ENCODE measurements at places on chromosomes 5 and 9.
A peak's percentile ranks its signal among the peaks of the same experiment; 100 is the strongest.

DNA sequence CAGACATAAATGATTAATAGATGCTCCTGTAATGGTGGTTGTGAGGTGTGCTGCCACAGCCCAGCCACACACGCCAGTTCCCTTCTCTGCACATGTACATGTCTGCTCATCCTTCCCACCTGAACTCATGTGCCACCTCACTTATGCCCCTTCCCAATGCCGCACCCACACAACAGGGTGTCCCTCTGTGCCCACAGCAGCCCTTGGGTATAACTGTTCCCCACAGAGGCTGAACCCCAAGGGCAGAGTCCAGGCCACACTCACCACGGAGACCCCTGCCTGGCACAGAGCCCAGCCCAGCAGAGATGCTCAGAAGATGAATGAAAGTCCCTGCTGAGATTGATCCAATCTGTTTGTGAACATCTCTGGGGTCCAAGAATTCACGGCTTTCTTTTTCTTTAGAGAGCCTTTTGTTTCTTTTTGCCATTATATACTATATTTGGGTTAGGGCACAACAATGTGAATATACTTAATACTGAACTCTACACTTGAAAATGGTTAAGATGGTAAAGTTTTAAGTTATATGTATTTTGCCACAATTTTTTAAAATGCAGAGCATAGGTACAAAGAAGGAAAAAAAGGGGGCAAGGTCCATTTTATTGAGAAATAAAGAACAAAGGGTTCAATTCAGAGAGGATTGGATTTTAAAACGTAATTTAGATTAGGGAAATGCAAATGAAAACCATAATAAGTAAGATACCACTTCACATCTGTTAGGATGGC is 29.6 kb downstream of the IRF1 start:
- peak; percentile 41 for DNase-seq

- DNase-seq, result no peak
Observed at GRCh38 chr9:104608336-104608735, 2.9 kb upstream of the OR13C2 start.

GRCh38 chr5:15326471-15326870 is 173.5 kb upstream of the FBXL7 start:
- DNase-seq, result no peak

DNA sequence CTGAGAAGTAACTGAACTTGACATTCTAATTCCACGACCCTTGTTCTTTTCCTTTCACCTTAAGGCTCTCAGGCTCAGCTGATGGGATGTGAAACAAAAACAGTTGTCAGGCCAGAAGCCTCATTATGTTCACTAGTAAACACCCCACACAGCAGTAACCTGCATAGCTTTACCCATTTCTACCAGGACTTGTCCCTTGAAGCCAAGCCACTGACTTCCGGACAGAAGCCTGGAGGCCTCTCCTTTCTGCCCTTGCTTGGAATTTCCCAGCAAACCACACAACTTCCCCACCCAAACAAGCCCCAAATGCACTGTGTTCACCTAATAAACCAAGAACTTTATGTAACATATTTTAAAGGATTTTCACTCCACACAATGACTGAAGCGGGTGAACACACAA is 19.6 kb downstream of the PRUNE2 start:
- no peak for DNase-seq

- no peak for DNase-seq
Observed at GRCh38 chr9:127293767-127294166, 29.2 kb downstream of the GARNL3 start.

DNA sequence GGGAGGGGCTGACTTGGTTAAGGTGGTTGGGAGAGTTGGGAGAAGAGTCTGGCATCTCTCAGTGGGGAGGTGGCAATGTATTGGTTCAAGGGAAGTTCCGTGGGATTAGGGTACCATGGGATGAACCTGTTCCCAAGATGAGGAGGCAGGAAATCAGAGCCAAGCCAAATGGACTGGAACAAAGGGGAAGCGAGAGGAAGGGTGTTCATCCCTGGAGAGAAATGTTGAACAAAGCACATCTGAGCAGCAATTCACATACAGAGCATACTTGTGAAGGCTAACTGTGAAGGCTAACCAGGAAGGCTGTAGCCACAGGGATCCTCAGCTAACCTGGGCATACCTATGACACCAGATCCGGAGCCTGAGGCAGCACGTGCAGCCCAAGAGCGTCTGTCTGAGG is 214.0 kb downstream of the MCTP1 start:
- no peak for DNase-seq

DNA sequence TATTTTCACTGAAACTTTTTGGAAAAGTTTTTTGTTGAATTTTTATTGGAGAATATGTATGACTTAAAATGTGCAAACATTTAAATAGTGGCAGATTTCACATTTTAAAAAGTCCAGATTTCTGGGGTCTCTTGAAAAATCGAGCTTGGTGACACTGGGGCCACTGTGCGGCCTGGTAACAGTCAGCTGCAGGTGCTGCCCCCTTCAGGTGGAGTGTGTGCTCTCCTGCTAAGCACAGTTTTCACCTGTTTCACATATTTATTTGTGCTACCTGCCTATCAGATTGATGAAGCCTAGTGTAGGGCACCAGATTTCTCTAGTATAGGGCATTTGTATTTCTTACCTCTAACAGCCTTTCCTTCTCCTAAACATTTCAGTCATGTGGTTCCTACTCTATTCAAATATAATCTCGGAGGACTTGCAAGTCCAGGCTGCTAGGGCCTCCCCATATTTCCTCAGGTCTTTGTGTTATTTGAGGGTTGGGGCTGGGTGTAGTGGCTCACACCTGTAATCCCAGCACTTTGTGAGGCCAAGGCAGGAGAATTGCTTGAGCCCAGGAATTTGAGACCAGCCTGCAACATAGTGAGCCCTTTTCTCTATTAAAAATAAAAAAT is 95.8 kb upstream of the KLF9 start:
- DNase-seq, result no peak

- no peak for DNase-seq
Observed at GRCh38 chr5:61617039-61617438, 285.0 kb downstream of the ZSWIM6 start.

- peak; percentile 47 for DNase-seq
Observed at GRCh38 chr9:27033815-27034403, 28.4 kb upstream of the LRRC19 start.

- no peak for DNase-seq
Observed at GRCh38 chr9:69622676-69623075, 49.5 kb downstream of the APBA1 start.

DNA sequence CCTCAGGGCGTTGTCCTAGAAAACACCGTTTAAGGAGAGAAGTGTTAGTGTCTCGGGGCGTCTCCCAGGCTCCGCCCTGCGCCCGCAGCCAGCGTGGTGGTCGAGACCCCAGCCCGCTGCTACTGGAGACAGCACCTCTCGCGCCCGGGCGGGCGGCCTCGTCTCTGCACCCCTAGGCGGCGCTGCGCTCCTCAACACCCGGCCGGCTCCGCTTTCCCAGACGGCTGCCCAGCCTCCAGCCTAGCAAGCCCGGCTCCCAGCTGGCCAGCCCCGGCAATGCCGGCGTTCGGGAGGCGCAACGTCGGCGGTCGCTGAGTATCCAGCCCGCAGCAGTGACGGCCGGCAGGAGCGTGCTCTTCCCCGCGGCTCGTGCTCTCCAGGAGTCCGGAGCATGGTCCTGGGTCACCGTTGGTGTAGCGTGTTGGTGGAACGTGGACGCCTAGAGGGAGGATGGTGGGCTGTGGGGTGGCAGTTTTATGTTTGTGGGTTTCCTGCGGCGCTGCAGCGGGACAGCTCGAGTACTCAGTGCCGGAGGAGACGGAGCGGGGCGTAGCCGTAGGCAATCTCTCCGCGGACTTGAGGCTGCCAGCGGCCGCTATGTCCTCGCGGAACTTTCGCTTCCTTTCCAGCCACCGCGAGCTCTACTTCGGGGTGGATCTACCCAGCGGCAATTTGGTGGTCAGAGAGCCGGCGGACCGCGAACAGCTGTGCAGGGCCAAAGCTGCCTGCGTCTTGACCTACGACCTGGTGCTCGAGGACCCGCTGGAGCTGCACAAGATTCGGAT is 536 bp downstream of the PCDHAC1 start:
- no peak for DNase-seq

GRCh38 chr5:6736524-6737042 is 23.4 kb downstream of the TENT4A start:
- DNase-seq, result no peak

DNA sequence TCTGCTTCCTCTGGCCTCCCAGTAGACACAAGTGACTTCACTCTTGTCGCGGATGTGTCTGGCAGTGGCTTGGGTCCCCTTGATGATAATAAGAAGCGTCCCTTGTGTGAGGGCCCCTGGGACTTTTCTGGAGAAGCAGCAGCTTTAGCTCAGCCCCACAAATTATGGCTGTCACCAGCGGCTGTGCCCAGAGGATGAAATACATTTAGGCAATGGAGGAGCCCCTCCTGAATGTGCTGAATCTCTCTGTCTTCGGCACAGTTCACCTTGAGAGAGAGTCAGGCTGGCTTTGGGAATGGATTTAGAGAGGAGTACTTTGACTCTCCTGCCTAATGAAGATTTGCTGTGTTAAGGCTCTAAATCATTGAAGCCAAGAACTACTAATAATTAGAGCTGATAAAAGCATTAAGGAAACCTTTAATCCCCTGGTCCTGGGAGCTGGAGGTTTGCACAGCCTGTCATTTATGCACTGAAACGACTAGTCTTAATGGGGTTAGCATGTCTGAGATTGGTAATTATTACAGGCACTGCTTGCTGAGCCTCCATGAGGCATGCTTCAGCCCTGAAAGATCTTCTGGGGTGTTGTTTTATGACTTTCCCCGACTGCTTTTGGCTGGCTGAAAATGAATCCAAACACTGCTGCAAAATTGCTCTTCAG is 127.0 kb downstream of the TENT4A start:
- no peak for DNase-seq

DNA sequence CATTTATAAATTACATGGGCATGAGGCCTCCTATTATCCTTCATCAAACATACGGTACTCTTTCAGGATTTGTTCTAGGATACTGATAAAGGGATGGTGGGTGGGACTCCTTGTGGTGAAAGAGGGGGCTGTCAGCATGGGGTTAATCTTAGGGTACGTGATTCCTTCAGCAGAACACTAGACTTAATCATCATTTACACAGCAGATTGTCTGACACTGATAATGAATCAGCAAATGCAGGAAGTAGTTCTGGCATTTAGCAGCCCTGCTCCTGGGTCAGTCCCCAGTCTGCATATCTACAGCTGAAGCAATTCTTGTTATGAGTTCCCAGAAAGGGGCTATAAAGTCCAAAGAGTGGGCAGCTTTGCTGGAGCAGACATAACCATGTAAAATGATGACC is 384.6 kb downstream of the SPOCK1 start:
- DNase-seq, result no peak

GRCh38 chr5:153546566-153546965 is 56.1 kb downstream of the GRIA1 start:
- no peak for DNase-seq
